GM13976 (cell line): ENCODE measurements at places on chromosomes 3 and 15.

DNA sequence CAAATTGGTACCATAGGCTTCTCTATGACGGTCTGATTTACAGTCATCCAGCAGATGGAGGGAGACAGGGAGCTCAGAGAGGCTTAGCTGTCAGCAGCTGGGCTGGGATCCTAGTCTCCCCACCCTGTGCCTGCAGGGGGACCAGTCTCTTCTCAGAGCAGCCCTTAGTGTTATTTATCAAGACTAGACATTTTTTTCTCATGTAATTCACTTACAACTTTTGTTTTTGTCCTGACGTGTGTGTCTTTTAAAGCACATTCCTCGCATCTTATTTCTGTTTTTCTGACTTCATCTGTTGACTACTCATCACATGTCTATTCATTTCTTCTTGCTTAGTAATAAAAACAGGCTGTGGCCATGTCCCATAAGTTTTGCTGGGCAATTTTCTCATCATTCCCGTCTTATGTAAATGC, 116.1 kb downstream of the KLF13 start:
- DNase-seq = no peak

DNA sequence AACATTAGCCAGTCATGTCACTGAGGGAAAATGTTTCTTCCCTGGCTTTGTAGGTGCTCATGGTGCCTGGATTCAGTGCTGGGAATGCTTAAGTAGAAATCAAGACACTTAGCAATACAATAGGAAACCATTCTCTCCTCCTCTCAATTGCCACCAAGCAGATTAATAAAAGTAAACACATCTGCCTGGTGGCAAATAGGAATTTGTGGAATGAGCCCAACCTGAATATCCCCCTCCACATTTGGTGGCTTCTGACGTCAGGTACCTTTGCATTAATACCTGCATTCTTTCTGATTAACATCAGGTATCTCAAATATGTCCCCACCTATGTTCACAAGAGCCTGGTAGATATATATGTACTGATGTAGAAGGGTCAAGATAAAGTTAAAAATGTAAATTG, 42.7 kb downstream of the PPP2R3A start:
- no peak for DNase-seq

DNA sequence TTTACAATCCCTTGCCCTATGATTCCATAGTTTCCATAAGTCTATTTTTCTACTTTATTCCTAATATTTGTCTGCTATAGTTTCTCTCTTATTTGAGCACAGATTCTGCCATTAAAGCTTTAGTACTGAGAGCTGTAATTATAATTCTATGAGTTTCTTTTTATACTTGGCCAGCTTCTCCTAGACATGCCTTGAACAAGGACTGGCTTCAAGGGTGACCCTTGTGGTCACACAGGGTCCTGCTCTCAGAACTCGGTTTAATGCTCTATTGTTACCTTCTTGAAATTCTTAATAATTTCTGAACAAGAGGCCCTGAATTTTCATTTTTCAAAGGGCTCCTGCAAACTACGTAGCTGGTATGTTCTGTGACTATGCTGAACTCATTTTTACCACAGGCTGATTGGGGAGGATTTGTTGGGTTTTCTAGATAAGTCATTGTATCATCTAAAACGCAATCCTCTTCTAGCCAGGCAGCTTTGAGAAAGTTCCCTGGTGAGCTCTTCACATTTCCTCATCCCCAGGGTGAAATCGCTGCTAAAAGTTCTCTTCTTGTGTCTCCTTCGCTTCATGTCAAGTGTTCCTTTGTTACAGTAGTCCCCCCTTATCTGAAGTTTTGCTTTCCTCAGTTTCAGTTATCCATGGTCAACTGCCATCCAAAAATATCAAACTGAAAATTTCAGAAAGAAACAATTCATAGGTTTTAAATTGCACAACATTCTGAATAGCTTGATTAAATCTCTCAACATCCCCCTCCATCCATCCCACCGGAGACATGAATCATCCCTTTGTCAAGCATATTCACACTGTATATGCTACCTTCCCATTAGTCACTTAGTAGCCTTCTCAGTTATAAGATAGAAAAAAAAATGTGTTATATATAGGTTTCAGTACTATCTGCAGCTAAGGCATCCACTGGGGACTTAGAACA, 12.6 kb upstream of the PLCL2 start:
- no peak for DNase-seq

GRCh38 chr3:127730171-127730570, 57.4 kb downstream of the ABTB1 start:
- DNase-seq = no peak

DNA sequence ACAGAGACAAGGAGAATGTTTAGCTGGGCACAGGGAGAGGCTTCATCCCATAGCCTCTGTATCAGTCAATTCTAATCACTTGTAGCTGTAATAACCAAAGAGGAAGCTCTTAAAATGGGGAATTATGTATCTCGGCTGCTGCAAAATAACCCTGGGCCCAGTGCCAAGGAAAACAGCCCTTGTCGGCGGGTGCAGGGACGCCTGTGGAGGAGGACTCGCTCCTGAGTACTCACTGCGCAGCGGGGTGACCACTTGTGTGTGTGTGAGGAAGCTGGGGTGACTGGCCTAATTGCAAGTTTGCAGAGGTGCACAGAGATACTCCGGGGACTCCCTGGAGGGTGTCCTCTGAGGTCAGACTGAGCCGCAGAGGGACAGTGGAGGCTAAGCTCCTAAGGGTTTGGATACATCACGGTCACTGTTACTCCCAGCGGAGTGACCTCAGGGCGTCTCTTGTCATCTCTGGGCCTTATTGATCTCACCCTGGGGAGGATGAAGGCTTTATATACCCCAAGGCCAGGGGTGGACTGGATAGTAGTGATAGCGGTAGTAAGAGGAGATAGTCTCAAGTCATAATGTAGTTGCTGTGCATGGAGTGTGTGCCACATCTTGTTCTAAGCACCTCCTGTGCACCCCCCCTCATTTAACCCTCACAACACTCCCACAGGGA, 37.2 kb downstream of the SLC6A6 start:
- no peak for DNase-seq

DNA sequence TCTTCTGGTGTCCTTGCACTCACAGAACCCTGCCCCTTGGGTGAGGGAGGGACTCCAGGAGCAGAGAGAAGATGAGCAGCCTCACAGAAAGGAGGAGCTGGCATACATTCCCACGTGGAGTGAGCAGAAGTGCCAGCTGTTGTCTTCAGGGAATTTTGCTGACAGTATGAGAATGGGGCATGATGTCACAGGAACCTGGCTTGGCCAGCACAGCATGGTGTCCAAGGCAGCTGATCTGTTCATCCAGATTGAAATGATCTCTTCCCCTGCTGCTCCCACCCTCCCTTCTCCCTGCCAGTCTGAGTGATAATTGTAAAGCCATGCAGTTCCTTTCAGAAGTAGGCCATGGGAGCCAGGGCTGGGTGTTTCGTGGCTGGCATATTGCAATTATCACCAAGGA, 53.3 kb downstream of the GJD2 start:
- DNase-seq = no peak

GRCh38 chr3:124428372-124429128, 301.7 kb upstream of the UMPS start:
- no peak for DNase-seq

GRCh38 chr15:79243723-79244122, 38.8 kb upstream of the ANKRD34C start:
- DNase-seq = no peak

GRCh38 chr3:28114893-28115292, 126.5 kb upstream of the CMC1 start:
- DNase-seq = no peak

GRCh38 chr3:4755566-4755965, 223.7 kb upstream of the BHLHE40 start:
- DNase-seq = no peak
